ENCODE measurements at places on chromosomes 1 and 21. TPM values are rescaled to one million over a fixed set of nuclear protein-coding genes. Genes with fewer than 3 reads are reported as not detected.

Gene HEYL
- 84.9 TPM for total RNA-seq

Gene SPRR2A
- not detected for total RNA-seq

Gene TCP10L
- 0.83 TPM for total RNA-seq

Gene ELAVL4
- total RNA-seq: not detected

Gene RXFP4
- total RNA-seq: not detected

Gene SPRR1A
- not detected for total RNA-seq

Gene FBXO2
- not detected for total RNA-seq

Gene CATSPERE
- total RNA-seq: 0.47 TPM

Gene NBPF6
- not detected for total RNA-seq

Gene HCRTR1
- not detected for total RNA-seq

Gene THEMIS2
- total RNA-seq: 30.6 TPM

Gene C1QTNF12
- total RNA-seq: not detected

Gene NBPF4
- total RNA-seq: not detected

Gene FCN3
- not detected for total RNA-seq

Gene TNFAIP8L2
- total RNA-seq: not detected

Gene C1orf94
- not detected for total RNA-seq

Gene IGSF3
- 4.2 TPM for total RNA-seq

Gene CD1D
- total RNA-seq: 0.08 TPM

Gene OR6K3
- not detected for total RNA-seq

Gene A3GALT2
- total RNA-seq: 0.32 TPM

Gene TEDDM1
- not detected for total RNA-seq

Gene RIMS3
- total RNA-seq: 31.0 TPM

Gene CYP4A22
- not detected for total RNA-seq

Gene LEPR
- total RNA-seq: 19.4 TPM

Gene PLPPR5
- total RNA-seq: not detected

Gene OLIG1
- total RNA-seq: not detected

Gene OR2T35
- not detected for total RNA-seq

Gene COL11A1
- 117 TPM for total RNA-seq

Gene ACTL8
- not detected for total RNA-seq

Gene KIF21B
- total RNA-seq: 0.31 TPM

Gene C4BPB
- total RNA-seq: not detected

Gene PIGR
- not detected for total RNA-seq

Gene OR2L8
- not detected for total RNA-seq

Gene CNR2
- not detected for total RNA-seq

Gene OR2L13
- not detected for total RNA-seq

Gene C1orf167
- total RNA-seq: 4.8 TPM

Gene RWDD3
- total RNA-seq: 15.2 TPM

Data from myocyte (in vitro differentiated cells).